ENCODE measurements at places on chromosomes 5 and 9.

DNA sequence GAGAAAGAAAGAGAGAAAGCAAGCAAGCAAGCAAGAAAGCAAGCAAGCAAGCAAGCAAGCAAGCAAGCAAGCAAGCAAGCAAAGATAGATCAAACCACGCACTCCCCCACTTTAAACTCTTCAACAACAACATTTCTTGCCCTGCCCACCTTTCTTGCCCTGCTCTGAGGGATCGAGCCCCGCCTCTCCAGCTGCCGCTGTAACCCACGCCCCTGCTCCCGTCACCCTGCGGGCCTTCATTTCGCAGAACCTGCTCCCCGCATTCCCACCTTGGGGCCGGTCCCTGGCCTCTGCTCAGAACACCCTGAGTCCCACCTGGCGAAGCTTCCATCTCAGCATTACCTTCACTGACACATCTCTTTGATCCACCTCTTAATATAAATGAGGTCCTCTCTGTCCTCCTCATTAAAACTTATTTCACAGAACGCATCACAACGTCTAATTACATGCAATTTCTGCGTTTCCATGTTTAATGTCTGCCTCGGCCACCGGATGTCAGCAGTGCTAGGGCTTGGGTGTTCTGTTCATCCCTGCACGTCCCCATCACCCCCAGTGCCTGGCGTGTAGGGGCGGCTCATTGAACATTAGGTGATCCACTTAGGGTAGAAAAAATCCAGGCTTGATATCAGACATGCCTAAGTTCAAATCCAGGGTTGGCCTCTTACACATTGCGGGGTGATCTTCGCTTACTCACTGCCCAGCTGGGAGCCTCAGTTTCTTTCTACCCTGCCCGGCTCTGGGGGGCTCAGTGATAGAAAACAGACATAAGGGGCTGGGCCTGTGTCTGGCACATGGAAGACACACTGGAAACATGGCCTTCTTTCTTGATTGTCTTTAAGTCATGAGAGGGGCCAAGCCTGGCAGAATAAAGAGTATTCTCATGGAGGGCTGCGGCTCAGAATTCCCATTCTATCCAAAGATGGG, 187.6 kb downstream of the DAB2IP start:
- DNase-seq = no peak

DNA sequence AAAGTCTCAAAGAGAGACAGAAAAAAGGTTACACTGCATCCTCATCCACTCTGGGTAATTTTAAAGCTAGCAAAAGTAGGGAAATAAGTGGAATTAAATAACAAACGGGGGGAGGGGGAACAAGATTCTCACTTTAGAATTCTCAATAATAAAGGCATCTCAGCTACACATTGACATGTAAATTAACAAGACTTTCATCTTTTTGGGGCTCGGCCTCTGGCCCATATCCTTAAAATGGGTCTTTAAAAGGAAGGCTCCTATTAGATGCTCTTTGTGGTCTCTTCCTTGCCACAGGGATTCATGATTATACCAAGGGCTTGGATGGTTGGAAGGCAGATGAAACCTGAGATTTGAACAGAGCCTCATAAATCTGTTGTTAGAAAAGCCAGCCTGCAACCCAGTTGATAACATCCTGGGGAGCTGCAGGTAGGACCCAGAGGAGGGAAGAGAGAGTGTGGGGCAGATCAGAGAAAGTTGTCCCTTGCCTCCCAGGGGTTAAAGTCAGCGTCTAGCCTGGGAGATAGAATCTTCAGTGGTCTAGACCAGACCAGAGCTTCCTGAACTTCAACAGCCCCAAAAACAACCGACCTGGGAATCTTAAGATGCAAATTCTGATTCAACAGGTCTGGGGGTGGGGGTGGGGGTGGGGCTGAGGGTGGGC, 135.9 kb downstream of the GCNT1 start:
- DNase-seq = no peak

GRCh38 chr5:142817949-142818431, 47.8 kb downstream of the ARHGAP26 start:
- DNase-seq = no peak

DNA sequence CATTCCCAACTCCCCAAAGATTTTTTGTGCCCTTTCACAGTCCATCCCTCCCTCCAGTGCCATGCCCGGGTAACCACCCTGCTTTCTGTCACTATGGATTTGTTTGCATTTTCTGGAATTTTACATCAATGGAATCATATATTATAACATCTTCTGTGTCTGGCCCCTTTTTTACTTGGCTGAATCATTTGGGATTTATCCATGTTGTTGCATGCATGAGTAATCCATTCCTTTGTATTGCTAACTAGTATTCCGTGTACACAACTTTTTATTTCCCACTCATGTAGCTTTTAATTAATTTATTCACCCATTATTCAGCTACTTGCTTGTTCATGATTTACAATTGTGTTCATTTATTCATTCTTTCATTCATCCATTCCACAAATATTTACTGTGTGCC, 94.1 kb downstream of the FGF18 start:
- DNase-seq = no peak

DNA sequence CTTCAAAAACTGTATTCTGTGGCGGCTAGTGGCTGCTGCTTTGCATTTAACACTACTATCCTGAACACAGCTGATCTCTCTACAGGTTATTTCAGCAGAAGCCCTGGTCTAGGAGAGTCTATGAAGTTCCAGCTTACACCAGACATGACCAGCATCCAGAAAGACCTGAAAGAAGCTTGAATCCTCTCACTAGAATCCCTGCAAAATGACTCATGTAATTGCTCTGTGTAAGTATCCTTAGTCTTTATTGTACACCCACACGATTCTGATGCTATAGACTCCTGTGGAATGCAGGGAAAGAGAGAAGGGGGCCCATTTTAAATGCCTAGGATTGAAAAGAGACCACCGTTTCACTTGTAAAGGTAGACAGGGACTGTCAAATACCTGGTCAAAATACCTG, 859 bp upstream of the GRIA1 start:
- no peak for DNase-seq

DNA sequence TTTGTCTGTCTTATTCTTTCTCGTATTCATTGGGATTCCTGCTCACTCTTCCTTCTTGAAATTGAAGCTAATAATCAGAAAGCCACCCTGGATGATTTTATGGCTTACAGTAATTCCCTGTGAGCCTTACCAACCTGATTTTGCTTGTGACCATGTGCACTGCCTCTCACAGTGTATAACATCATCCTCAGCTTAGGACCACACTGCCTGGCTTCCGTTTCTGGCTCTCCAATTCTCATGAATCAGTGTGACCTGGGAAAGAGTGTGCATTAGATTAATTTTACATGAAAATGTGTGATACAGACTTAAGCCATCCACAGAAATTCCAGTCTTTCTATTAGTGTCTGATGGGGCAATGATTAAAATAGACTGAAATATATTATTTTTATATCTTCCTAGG, 126.8 kb upstream of the DMRT1 start:
- DNase-seq = no peak

GRCh38 chr5:21070858-21071257, 1082.9 kb upstream of the CDH18 start:
- DNase-seq = no peak

DNA sequence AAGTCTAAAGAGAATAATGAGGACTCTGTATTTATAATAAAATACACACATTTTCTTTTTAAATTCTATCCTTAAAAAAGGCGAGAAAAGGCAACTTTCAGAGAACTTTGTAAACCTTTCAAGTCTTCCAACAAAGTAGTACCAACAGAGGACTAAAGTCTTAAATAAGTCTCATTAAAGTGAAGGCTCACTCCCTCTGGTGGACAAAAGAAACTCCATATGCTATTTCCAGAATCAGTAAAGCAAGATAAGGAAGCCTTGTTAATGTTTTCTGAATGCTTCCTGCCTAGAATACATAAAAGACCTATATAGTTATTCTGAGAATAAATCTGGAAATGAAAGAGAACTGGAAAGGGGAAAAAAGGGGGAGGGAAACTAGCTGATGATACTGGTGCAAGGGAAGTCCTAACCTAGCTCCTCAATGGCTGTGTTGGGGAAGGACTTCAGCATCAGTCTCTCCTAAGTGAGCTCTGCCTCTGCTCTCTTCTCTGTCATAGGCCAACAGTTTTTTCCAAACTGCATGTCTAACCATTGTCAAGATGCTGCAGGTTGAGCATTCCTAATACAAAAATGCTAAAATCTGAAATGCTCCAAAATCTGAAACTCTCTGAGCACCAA, 7.2 kb downstream of the HMGCS1 start:
- DNase-seq = no peak

GRCh38 chr9:35905912-35906679, at the start of gene HRCT1:
Gene HRCT1, plus strand, starts transcription at chr9:35906202. Its CDS starts 86 bp downstream, at chr9:35906288.
- DNase-seq = peak; percentile 95

GRCh38 chr5:73709536-73710129, 83.6 kb downstream of the ARHGEF28 start:
- DNase-seq = no peak

GRCh38 chr5:68534131-68534940, 318.8 kb downstream of the PIK3R1 start:
- DNase-seq = no peak

GRCh38 chr5:124054564-124054963, 542.6 kb downstream of the CSNK1G3 start:
- DNase-seq = no peak

DNA sequence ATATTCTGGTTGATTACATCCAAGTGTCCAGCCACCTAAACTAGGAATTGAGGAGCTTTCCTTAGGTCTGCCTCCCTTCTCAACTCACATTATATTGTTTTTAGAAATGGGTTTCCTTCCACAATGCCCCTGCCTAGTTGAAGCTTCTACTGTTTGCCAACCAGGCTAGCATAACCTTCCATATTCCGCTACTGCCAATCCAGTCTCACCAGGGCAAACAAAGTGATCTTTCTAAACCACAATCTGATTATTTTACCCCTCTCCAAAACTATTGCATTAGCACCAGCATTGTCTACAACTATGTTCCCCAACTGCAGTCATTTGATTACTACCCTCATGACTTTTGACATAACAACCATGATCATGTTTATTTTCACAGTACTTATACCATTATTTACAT, 115.8 kb upstream of the RASEF start:
- no peak for DNase-seq

GRCh38 chr5:72107131-72107900, at the start of gene MAP1B:
Gene MAP1B, plus strand, starts transcription at chr5:72107475. Its CDS starts 57 bp downstream, at chr5:72107532.
- no peak for DNase-seq

DNA sequence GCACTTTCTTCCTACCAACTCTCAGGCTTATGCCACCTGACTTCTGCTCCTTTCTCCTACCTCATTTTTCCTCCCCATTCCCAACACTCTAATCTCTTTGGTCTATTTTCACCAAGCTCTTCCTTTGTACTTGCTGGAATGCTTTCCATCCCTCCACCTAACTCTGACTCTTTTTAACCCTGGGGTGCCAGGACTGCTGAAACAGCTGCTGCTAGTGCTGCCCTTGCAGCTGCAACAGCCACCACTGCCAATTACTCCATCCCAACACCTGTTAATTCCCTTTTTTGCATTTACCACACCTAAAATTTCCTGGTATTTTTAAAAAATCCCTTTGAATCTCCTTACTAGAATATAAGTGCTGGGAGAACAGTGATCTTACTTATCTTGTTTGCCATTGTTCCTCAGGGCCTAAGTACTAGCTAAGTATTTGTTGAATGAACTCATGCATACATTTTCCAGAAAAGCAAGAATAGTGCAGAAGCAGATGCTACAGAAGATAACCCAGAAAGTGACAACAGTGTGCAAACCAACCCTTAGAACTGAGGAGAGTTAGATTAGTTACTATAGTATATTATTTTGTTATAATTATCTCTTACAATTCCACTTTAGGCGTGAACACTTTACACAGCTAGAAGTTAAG, 11.5 kb downstream of the NADK2 start:
- no peak for DNase-seq

DNA sequence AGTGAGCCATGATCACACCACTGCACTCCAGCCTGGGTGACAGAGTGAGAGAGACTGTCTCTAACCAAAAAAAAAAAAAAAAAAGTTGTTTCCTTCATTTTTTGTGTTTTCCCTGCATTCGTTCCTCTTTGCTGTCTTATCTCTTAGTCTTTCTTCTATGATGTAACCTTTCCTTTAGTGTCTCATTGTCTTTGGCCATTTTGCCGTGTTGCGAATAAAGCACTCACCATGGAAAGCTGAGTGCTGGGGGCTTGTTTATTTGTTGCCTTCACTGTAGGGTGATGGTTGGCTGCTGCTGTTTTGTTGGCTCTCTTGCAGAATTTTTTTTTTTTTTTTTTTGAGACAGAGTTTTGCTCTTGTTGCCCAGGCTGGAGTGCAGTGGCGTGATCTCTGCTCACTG, 7.7 kb downstream of the EHMT1 start:
- DNase-seq = no peak

DNA sequence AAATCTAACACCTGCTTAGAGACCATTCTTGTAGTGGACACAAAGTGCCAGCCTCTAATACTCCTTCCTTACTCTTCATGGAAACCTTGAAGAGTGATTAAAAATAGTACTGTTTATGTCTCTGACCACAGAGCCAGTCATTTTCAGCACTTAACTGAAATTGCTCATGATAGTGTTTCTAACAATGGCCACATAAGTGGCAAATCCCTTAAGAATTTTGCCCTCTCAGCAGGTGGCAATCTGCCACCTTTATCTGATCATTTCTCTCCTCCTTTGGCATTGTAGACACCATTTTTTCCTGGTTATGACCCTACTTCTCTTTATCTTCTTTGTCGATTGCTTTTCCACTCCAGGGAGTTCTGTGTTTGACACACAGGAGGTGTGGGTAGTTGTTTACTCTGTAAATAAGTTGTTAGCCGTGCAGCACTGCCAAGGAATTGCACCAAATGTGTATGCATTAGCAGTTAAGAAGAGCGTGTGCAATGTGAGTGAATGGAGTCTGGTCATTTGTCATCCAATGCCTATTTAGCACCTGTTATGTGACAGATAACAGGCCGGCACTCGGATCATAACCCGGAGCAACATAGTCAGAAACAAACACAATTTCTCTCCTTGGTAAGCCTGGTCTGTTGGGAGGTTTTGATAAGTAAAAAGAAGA, 36.8 kb upstream of the STARD4 start:
- DNase-seq = no peak

DNA sequence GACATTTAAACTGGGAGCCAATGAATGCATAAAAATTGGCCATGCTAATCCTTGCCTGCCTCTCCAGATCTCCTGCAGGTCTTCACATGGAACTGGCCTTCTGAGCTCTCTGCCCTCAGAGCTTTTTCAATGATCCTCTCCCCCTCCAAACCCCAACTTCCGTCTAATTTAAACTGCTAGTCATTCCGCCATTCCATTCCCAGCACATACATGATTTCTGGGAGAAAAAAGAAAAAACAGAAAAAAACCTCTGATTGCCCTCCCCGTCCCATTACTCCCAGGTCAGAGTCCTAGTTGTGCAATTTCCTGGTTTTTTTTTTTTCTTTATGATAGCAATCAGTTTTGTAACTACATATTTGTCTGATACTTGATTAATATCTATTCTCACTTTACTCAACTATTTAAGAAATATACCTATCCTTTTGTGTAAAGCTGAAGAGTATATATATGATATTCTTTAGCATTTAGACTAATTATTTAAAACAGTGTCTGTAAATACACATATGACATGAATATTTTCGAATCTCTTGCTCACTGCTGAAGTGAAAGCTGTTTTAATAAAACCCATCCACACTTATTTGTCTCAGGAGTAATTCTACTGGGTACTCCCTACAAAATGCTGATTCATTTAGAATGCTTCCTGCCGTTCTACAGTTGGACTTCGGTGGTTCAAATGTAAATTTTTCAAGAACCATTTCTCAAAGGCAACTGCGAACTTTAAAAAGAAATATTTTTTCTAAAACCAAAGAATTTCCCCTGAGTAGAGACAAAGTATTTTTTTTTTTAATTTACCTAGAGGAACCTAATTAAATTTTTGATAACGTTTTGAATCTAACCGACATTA, 1.6 kb downstream of the HINT1 start:
- no peak for DNase-seq

GRCh38 chr5:157994906-157995519, 136.1 kb upstream of the CLINT1 start:
- DNase-seq = no peak

- DNase-seq = no peak
Measured at GRCh38 chr5:174609116-174609515, 115.3 kb upstream of the MSX2 start.

All from vagina (tissue), 2 donors.